ENCODE measurements at places on chromosomes 4 and X. TPM values are rescaled to one million over a fixed set of nuclear protein-coding genes. Genes with fewer than 3 reads are reported as not detected.

The USP51 gene
- total RNA-seq, result 2.0 TPM

The NAA10 gene
- 139 TPM for total RNA-seq

The KLB gene
- total RNA-seq, result 0.21 TPM

The G3BP2 gene
- total RNA-seq, result 127 TPM

The DOK7 gene
- 4.5 TPM for total RNA-seq

The TTC29 gene
- total RNA-seq, result 0.34 TPM

The MTMR1 gene
- total RNA-seq, result 23.8 TPM

The TMPRSS11E gene
- not detected for total RNA-seq

The EDA gene
- 2.5 TPM for total RNA-seq

The DMRTC1 gene
- total RNA-seq, result not detected

The MCF2 gene
- not detected for total RNA-seq

The PLAC1 gene
- total RNA-seq, result not detected

The ZDHHC15 gene
- 1.5 TPM for total RNA-seq

The ZAR1 gene
- total RNA-seq, result not detected

The BEX5 gene
- total RNA-seq, result 7.2 TPM

The TCEAL6 gene
- total RNA-seq, result not detected

The NEUROG2 gene
- not detected for total RNA-seq

The SMIM43 gene
- total RNA-seq, result not detected

The HDX gene
- total RNA-seq, result 5.6 TPM

The PDLIM5 gene
- total RNA-seq, result 87.1 TPM

The TENM3 gene
- total RNA-seq, result 11.2 TPM

The UGT2B17 gene
- not detected for total RNA-seq

The GRIA3 gene
- 0.96 TPM for total RNA-seq
